Astrocyte (in vitro differentiated cells and primary cell): ENCODE measurements at places on chromosomes 7 and 10. TPM values are rescaled to one million over a fixed set of nuclear protein-coding genes. Genes with fewer than 3 reads are reported as not detected.
A peak's percentile ranks its signal among the peaks of the same experiment; 100 is the strongest.

GRCh38 chr10:112926906-112927688 is 22.9 kb upstream of the TCF7L2 start:
- DNase-seq = no peak

DNA sequence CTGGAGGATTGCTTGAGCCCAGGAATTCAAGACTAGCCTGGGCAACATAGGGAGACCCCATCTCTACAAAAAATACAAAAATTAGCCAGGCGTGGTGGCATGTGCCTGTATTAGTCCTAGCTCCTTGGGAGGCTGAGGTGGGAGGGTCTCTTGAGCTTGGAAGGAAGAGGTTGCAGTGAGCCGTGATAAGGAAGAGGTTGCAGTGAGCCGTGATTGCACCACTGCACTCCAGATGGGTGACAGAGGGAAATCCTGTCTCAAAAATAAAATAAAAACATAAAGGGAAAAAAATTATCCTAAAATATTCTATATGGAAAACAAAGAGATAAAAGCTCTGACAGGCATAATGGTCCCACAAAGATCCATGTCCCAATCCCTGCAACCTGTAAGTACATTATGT is 87.9 kb upstream of the KAT6B start:
- DNase-seq = no peak

DNA sequence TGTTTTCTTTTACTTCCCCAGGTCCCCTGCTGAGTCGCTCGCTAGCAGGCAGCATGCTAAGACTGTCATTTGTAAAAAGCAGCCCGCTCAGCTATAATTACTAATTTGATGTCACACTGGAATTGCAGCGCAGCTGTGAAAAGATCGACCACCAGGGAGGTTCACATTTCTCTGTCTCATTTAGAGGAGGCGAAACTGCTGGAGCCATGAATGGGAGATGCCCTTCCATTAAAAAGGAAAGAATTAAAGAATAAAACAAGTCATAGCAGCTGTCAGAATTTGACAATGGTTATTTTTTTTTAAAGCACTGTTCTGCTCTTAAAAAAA is 153.5 kb downstream of the PIP4K2A start:
- no peak for DNase-seq

DNA sequence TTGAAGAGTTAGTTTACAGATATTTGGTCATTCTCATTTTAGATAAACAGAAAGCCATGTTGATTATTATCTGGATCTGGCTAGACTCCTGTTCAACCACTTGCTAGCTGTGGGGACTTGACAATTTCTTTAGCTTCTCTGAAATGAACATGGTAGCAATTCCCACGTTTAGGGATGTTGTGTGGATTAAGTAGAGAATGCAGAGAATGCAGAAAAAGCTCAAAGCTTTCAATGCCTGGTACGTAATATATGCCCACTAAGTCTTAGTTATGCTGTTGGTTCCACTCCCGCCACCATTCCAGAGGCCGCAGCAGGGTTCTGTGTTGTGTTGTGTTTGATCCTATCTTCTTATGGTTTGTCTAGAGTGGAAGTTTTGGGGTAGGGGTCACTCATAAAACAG is 39.2 kb upstream of the RPA3 start:
- no peak for DNase-seq

DNA sequence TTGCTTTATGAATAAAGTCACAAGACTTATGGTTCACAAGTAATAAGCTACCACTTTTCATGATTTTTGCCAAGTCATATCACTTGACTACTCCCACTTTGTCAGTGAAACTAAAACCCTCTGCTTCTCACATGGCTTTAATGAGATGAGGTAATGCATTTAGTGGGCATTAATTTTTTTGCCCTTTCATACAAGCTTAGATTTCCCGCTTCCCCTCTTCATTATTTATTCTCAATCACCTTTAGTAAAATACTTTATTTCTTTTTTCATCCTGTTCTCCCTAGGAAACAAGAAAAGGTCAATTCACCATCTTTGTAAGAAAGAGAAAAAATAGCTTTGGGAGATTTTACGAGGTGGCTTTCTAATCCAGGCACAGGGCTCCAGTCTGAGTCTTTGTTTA is 109.6 kb upstream of the STARD3NL start:
- DNase-seq = no peak

DNA sequence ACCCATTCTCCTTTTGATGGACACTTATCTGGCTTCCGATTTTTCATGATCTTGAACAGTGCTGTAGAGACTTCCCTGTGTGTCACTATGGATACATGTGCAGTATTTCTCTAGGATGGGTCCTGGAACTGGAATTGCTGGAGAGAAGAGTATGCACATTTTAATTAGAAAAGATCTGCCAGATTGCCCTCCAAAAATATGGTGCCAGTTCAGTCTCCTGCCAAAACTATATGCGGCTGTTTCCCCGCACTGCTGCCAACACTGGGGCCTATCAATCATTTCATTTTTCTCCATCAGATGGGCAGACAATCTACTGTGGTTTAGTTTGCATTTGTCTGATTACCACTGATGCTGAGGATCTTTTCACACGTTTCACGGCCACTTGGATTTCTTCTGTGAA is 105.0 kb downstream of the SH2D4B start:
- DNase-seq = no peak

The PRSS37 gene
- not detected in 2 replicates for total RNA-seq

- no peak for DNase-seq
These were observed 122.6 kb downstream of the KCND2 start for GRCh38 chr7:120395526-120396019.

- no peak for DNase-seq
These were observed 226.2 kb upstream of the TCF7L2 start for GRCh38 chr10:112723876-112724275.

DNA sequence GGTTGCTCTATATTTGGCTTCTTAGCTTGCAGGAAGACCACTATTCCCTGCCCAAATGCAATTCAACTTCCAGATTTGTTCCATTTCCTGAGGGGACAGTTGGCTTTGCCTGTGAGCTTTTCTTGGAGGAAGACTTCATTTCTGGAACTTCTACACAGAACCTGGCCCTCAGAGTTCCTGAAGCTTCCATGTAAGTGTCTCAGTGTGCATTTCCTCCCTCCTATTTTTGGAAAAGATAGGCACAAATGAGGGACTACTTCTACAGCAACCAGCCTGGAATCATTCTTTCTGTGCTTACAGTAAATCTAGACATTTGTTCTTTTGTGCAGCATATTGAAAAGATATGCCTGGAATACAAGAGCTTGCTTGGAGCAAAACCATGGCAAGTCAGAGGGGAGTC is 164.3 kb downstream of the CREB5 start:
- no peak for DNase-seq

The ARL3 gene
- 16.6 and 18.2 TPM in 2 replicates for total RNA-seq

- no peak for DNase-seq
These were observed 70.2 kb upstream of the CCDC71L start for GRCh38 chr7:106731187-106731586.

GRCh38 chr7:94205529-94205928 is 189.2 kb upstream of the COL1A2 start:
- no peak for DNase-seq

The NPFFR1 gene
- total RNA-seq = not detected in 2 replicates

GRCh38 chr7:33845991-33846509 is 59.3 kb upstream of the BMPER start:
- DNase-seq = peak; percentile 59

The MAGI2 gene
- total RNA-seq = 5.4 and 5.8 TPM in 2 replicates

DNA sequence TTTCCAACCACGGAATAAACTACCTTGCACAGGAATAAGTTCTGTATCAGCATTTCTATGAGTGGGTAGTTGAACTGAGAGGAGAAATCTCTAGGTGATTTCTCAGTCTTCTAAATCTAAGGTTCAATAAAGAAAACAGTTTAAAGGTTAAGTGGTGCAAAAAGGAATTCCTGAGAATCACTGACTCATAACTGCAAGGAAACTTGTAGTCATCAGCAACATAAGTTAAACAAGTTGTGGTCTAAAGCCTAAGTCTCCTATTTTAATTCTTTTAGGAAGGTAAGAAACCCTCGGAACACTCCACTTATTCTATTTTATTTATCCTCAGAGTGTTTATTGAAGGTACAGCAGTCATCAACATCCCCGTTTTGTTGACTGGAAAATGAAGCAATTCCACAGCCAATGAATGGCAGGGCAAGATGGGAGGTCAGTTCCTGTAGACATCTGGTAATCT is 92.4 kb upstream of the PIK3CG start:
- DNase-seq = peak; percentile 93
